ENCODE measurements at places on chromosomes 12 and 14.

DNA sequence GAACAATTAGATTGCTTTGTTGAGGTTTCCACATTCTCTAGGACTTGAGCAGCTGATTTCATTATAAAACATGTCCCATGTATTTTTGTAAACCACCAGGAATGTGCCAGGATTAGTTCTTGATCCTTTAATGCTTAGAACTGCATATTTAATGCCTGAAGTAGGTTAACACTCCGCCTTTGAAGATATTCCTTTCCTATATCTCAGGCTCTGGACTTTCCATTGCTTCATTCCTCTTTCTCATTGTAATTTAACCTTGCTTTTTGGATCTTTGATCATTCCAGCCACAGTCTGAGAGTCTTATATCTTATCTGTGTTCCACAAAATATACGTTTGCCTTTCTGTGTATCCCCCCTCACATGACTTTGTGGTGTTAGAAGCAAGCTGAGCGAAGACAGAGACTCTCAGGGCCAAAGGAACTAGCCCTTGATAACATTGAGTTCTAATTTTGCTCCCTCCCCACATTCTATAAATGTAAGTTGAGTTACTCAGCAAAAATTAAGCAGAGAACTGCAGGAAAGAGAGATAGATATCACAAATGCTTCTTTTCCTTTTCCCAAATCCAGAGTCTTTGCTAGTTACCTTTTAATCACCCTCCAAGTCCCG is 2.4 kb upstream of the CLEC1B start:
- DNase-seq: no peak

DNA sequence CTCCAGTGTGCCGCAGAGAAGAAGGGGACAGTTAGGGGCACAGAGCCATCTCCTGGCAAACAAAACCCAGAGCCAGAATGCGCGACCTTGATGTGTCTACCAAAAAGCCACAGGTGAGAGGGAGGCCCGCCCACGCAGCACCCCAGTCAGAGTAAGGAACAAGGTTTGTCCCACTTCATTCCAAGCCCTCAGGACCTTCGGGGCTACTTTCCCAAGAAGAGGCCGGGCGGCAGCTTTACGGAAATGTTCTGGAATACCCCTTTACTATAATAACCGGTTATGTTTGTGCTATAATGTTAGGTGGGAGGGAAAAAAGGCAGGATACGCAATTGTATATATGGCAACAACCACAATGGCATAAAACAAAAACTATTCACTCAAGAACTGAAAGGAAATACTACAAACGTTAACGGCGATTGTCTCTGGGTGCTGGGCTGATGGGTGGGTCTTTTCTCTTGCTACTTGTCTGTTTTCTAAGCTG is 12.3 kb downstream of the CCDC88C start:
- DNase-seq: no peak

DNA sequence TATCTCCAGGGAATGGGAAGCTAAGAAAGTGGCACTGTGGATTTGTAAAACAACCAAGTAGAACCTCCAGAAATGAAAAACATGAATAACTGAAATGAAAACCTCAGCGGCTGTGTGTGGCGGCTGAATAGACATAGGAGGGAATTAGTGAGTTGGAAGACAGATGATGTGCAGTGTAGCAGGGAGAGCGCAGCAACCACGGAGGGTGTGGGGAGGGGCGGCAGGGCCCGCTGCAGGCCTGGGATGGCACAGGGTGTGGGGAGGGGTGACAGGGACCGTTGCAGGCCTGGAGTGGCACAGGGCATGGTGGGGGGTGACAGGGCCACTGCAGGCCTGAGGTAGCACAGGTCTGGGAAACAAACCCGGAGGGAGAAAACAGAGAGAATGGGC is 51.1 kb downstream of the BEGAIN start:
- no peak for DNase-seq

DNA sequence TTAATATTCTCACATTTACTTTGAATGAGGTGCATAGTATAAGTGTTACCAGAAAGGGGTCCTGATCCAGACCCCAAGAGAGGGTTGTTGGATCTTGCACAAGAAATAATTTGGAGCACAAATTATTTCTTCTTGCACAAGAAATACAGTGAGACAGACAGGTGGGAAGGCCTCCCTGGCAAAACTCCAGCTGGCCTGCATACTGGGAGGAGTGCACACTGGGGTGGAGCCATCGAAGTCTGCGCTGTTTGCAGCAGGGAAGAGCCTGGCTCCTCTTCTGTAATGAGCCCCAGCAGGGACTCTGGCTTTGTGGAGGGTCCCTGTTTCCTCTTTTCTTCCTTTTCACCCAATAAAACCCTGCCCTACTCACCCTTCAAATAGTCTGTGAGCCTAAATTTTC is 141.6 kb downstream of the GLT1D1 start:
- no peak for DNase-seq

DNA sequence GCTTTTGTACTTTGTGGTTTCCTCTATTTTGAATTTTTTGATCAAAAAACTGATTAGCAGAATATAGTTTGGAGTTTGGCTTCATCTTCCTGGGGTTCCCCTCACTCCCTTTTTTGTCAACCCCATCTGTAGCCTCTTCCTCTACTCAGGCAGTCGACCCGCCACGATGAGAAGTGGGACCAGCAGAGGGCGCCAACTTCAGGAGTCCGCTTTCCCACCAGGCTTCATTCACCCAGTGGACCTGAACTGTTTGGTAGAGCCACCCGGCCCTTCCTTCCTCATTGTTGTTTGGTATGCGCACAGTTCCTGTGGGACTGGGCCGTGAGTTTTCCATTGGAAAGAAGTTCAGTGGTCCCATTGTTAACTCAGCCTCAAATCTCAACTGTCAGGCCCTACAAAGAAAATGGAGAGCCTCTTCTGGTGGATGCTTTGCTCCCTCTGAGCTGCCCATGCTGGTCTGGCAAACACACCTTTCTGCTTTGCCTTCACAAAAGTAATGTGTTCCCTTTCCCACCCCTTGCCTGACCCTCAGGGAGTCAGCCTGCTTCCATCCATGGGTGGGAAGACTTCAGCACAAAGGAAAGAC is 21.7 kb downstream of the TMBIM6 start:
- DNase-seq: no peak

DNA sequence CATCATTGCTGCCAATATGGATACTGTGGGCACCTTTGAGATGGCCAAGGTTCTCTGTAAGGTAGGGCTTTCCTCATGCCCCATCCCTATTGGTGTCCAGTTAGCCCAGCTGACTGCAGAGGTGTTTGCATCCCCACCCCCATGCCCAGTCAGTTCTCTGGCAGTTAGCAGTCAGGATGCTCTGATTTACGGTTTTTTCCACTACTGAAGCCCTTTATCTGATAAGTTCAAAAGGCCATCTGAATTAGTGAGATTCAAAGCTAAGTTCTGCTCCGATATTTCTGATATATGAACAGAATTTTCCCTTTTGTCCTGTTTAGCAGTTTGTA is 773 bp downstream of the GMPR2 start:
- no peak for DNase-seq

DNA sequence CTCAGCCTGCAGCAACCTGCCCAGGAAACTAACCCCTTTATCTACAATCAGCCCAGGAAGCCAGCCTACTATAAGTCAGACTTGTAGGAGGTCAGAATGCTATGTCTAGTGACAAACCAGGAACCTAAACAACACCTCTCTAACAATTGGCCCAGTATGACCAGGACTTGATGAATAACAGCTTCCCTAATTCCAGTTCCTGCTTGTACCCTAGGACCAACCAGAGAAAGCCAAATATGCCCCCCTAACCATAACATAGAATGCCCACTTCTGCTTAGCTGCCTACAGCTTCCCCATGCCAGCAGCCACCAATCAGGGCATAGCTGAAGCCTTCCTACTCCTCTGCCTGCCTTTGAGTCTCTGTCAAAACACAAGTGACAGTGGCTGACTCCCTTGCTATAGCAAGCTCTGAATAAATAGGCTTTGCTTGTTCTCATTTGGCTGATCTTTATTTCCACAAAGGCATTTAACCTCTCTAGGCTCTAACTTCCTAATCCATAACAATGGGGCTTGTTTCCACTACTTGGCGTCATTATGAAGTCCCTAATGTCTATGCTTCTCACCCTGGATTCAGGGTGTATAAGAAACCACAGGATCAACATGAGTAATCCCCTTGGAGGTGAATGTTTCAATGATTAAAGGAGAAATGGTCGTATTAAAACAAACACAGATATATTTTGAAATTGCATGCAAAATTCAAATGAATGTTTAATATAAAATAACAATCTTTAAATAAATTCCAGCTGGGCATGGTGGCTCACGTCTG is 220.2 kb downstream of the ANO6 start:
- no peak for DNase-seq

- DNase-seq: no peak
These were observed 55.2 kb downstream of the FOS start for GRCh38 chr14:75333606-75334548.

DNA sequence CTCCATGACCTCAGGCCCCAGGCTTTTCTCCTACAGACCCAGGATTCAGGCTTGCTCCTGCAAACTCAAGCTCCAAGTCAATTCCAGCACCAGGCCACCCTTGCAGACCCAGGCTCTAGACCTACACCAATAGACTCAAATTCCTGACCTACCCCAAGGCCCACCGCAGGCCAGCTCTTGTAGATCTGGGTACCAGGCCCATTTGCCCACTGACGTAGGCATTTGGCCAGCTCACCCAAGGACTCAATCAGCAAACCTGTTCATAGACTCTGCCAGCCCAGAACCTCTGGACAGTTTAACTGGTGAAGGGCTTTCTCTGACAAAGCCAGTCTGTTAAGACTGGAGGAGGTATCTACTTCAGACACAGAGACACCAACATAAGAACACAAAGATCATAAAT is 52.3 kb downstream of the SPTSSA start:
- DNase-seq: no peak

GRCh38 chr12:54154681-54155186 is 34.1 kb downstream of the SMUG1 start:
- no peak for DNase-seq

DNA sequence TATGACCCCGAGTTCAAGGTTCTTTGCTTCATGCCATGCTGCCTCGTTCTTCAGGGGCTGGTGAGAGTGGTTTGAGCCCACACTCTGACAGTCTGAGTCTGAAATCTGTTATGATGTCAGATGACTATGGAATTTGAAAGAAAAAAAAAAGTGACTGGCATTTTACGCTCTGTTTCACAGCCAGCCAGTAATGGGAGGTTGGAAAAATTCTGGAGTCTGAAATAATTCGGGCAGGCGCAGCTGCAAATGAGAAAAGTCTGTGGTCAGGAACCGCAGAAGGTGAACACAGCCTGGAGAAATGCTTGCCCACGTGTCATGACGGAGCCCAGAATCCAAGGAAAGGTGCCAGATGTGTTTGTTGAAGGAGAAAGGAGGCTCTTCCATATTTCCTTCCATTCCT is 269.8 kb upstream of the PWP1 start:
- no peak for DNase-seq

DNA sequence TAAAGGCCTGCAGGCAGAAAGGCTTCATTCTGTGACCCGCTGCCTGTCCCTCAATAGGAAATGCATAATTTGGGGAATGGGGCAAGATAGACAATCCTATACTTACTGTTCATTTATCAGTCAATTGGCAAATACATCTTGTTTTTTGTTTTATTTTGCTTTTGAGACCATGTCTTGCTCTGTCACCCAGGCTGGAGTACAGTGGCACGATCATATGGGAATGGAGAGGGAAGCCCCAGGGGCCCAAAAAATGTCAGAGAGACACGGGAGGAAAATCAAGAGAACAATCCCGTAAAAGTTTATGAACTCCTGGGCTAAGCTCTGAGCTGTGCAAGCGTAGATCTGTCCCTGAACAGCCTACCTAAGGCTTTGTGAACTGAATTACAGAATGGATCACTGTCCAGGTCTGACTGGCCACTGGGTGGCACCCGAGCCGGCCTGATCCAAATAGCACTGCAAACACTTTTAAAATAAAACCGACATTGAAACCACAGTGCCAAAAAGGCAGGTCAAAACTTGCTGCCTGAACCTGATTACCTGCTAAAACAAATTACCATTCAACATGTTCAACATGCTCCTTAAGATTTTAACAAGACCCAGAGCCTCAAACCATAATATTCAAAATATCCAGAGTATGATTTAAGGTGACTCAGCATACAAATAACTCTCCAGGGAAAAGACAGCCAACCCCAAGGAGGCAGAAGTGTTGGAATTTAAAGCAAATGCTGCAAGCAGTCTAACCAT is 11.8 kb downstream of the COPS7A start:
- peak; percentile 50 for DNase-seq

- peak; percentile 39 for DNase-seq
These were observed at the start of gene TSPAN9 for GRCh38 chr12:3076730-3077571. TSS of gene TSPAN9 (plus strand) at chr12:3077379. CDS start at chr12:3201194, 123,815 bp downstream.

DNA sequence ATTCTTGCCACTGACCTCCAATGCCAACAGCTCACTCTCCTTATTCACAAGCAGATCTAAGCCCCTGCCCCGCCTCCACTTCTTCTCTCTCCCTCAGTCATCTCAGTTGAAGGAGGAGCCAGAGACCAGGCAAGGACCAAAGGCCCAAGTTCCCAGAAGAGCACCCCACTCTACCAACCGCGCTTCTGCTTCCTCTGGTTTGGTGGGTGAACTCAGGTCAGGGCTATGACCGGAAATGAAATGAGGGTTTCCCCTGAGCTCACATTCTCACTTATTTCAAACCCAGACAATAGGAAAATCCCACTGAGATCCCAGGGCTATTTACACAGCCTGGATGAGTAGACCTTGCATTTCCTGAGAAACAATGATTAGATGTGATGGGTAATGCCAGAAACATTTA is 9.9 kb downstream of the DPF3 start:
- DNase-seq: no peak

DNA sequence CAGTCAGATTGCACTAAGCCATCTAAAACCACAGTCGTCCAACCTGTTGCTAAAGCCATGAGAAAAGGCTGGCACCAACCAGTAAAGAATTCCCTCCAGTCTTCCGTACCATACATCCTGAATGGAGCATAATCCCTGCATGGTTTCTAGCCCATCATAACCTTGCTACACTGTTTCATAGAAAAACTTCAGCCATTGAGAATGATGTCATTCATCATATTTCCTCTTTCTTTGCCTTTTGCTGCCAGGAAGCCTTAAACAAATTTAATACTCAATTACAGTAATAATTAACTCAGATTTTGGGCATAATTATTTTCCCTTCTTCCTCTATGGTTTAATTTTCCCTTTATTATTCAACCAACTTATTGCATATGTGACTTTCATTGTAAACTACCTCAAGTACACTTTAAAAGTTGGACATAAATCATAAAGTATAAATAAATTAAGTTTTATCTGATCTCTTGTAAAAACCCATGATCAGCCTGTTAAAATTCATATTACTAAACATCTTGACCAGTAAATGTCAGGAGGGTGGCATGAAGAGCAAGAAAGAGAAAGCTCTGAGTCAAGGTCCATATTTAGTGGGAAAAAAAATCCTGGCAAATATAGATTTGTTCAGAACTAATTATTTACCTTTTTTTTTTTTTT is 264.7 kb downstream of the ZFP36L1 start:
- DNase-seq: no peak

All from occipital lobe (tissue), 3 donors.